B cell (primary cell): ENCODE measurements at places on chromosomes 2 and 18. TPM values are rescaled to one million over a fixed set of nuclear protein-coding genes. Genes with fewer than 3 reads are reported as not detected.
A peak's percentile ranks its signal among the peaks of the same experiment; 100 is the strongest.

- no peaks in the 10 kb centered on the region for H3K27me3 ChIP-seq
- no peak for DNase-seq
- H3K4me1 ChIP-seq, result no peaks in the 10 kb centered on the region
Measured at GRCh38 chr2:179460181-179460929, 195.7 kb upstream of the SESTD1 start.

Gene ST8SIA3
- not detected in 2 replicates for total RNA-seq

Gene GALNT14
- 4.9 and 6.2 TPM in 2 replicates for total RNA-seq

DNA sequence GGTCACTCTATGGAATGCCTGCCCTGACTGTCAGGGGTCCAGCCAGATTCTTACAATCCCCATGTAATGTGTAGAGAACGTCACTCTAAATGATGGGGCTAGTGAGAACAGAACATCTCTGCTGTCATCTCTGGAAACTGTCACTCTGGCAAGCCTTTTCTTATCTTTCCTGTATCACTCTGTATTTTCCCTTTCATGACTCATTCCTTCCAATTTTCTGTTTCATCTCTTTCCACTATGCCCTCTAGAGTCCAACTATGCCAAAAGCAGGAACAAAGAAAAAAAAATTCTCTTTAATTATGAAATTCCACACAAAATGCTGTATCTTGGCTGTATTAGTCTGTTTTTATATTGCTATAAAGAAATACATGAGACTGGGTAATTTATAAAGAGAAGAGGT is 608.8 kb downstream of the ADCYAP1 start:
- DNase-seq, result no peak
- H3K27ac ChIP-seq, result no peak overlapping the region

DNA sequence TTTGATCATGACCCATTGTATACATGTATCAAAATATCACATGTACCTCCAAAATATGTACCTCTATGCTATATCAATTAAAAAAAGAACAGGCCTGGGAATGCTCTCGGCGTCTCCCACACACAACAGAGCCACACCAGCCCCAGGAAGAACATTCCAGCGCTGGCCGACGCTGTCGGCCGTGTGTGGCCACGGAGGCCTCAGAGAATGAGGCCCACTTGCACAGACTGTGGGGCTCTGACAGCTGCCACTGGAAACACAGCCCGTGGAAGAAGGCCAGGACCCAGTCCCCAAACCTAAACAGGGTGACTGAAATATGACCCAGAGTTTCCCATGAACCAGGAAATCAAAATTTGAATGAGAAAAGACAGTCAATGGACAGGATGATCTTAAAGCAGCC is 69.7 kb downstream of the EIPR1 start:
- no peak overlapping the region for H3K4me3 ChIP-seq
- H3K36me3 ChIP-seq, result no peaks in the 10 kb centered on the region
- no peaks in the 10 kb centered on the region for H3K4me1 ChIP-seq
- DNase-seq, result no peak
- no peak overlapping the region for H3K27ac ChIP-seq

Gene DSC2
- total RNA-seq, result not detected in 2 replicates

DNA sequence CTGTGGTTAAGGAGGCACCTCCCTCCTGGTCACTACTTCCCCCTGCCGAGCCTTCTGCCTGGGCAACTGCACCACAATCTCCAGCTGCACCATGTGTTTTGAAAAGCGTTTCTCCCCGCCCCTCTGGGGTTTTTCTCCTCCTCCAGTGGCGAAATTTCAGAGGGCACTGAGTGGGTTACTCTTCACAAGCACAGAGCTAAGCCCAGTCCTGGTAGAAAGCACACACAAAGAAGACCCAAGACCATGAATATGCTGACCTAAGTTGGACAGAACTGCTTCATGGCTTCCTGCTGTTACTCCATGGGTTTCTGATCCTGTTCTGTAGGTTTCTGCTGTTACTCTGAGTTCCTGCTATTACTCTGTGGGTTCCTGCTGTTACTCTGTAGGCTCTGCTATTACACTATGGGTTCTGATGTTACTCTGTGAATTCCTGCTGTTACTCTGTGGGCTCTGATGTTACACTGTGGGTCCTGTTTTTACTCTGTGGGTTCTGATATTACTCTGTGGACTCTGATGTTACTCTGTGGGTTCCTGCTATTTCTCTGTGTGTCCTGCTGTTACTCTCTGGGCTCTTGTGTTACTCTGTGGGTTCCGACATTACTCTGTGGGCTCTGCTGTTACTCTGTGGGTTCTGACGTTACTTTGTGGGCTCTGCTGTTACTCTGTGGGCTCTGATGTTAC is 216.6 kb downstream of the RTP5 start:
- no peaks in the 10 kb centered on the region for H3K36me3 ChIP-seq
- peak; percentile 86 for DNase-seq
- H3K4me1 ChIP-seq, result peaks cover 35% of the 10 kb centered on the region
- H3K4me3 ChIP-seq, result peak overlapping the region; percentile 47
- H3K27ac ChIP-seq, result peak overlapping the region; percentile 87

- no peaks in the 10 kb centered on the region for H3K36me3 ChIP-seq
- no peaks in the 10 kb centered on the region for H3K27me3 ChIP-seq
Measured at GRCh38 chr2:71950256-71951082, 197.2 kb downstream of the CYP26B1 start.

DNA sequence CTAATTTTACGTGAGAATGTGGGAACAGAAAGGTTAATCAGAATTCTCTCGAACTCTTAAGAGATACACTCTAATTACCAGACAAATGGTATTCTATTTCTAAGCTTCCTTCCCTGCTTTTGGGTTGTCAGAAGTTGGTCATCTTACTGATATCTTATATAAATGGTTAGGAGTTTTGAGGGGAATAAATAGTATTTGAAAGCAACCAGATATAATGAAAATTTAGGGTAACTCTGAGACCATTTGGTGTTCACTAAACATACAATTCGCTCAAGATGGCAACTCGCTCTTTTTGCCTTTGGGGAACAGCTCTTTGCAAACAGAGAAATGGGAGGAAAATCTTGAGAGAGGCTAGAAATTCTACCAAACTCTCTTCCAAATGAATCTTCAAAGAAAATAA is 250.9 kb downstream of the TCF4 start:
- H3K27ac ChIP-seq, result no peak overlapping the region
- no peaks in the 10 kb centered on the region for H3K27me3 ChIP-seq
- H3K4me1 ChIP-seq, result peaks cover 23% of the 10 kb centered on the region
- H3K36me3 ChIP-seq, result no peaks in the 10 kb centered on the region

DNA sequence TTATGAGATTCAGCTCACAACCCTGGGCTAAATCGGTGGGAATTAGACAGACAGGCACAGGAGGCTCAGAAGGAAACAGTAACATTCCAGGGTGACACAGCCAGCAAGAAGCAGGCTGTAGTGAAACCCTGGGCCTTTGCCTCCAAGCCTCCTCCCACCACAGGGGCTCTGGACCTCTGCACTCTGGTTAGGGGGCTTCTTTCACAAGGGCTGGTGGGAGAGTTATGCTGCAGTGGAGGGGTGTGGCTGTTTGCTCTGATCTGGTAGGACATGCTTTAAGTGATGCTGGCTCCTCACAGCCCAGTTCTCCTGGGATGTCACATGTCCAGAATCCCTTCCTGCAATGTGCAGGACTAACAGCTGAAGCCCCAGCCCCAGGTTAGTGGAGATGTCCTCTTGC is 109.9 kb downstream of the TGFA start:
- no peak overlapping the region for H3K4me3 ChIP-seq
- no peak for DNase-seq
- H3K4me1 ChIP-seq, result no peaks in the 10 kb centered on the region
- H3K27ac ChIP-seq, result no peak overlapping the region

Gene MBP
- 192 and 193 TPM in 2 replicates for total RNA-seq

Gene HTRA2
- total RNA-seq, result 52.2 and 52.8 TPM in 2 replicates

GRCh38 chr2:5695654-5696403 is 3.6 kb downstream of the SOX11 start:
- peak; percentile 20 for DNase-seq
- H3K36me3 ChIP-seq, result no peaks in the 10 kb centered on the region
- H3K27me3 ChIP-seq, result peaks cover 28% of the 10 kb centered on the region
- H3K4me3 ChIP-seq, result no peak overlapping the region
- no peak overlapping the region for H3K27ac ChIP-seq
- peaks cover 12% of the 10 kb centered on the region for H3K4me1 ChIP-seq

Gene GTF2A1L
- total RNA-seq, result not detected in 2 replicates

GRCh38 chr18:2746274-2746673 is 90.7 kb downstream of the SMCHD1 start:
- H3K4me1 ChIP-seq, result no peaks in the 10 kb centered on the region
- H3K36me3 ChIP-seq, result peaks cover 16% of the 10 kb centered on the region
- no peak overlapping the region for H3K4me3 ChIP-seq
- H3K27ac ChIP-seq, result no peak overlapping the region

DNA sequence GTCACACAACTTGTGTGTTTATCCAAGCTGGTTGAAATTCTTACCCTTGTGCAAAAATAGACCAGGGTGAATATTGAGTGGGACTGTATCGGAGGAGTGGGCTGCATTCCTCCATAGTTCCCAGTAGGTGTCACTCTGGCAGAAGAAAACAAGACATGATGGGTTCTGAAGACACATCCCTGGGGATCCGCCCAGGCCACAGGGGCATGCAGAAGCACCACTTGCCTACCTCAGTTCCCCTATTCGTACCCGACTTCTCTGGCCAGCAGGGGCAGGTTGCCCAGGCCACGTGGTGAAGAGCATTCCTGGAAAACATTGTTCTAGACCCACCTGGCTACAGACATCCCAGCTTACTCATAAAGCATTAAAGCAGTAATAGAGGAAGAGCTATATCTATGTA is 168.2 kb downstream of the FAM210A start:
- no peak overlapping the region for H3K4me3 ChIP-seq
- no peaks in the 10 kb centered on the region for H3K36me3 ChIP-seq
- DNase-seq, result peak; percentile 84
- peaks cover 19% of the 10 kb centered on the region for H3K4me1 ChIP-seq
- H3K27me3 ChIP-seq, result no peaks in the 10 kb centered on the region

GRCh38 chr2:11630855-11631254 is 39.1 kb downstream of the NTSR2 start:
- H3K4me1 ChIP-seq, result no peaks in the 10 kb centered on the region
- H3K36me3 ChIP-seq, result no peaks in the 10 kb centered on the region

DNA sequence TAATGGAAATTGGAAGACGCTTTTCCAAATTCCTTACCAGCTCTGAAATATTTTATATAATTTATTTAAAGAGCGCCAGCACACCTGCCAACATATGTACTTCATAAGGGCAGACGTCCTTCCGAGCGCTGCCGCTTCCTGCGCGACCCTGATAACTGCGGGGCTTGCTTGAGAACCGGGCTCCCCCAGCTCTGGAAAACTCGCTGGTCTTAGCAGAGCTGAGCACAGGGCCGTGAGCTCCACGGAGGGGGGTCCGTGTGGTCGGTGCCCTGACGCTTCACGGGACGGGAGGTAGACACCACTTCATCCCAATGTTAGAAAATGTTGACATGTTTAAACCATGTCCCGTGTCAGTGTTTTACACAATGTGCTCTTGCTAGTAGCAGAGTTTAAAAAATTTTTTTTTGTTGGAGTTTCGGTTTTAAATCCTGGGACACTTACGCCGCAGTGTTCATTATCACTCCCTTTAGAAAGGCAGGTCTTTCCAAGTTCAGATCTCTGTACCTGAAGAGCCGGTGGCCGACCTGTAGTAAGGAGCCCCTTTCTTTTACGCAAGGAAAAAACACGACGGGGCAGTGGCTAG is 1.6 kb downstream of the NFATC1 start:
- H3K27me3 ChIP-seq, result no peaks in the 10 kb centered on the region
- peaks cover 65% of the 10 kb centered on the region for H3K4me1 ChIP-seq
- DNase-seq, result peak; percentile 16
- H3K36me3 ChIP-seq, result peaks cover 6% of the 10 kb centered on the region
